ENCODE measurements at places on chromosomes 7 and 10. TPM values are rescaled to one million over a fixed set of nuclear protein-coding genes. Genes with fewer than 3 reads are reported as not detected.

- H3K4me3 ChIP-seq = no peak overlapping the region
- DNase-seq = no peak
- peaks cover 12% of the 10 kb centered on the region for H3K36me3 ChIP-seq
- H3K4me1 ChIP-seq = no peaks in the 10 kb centered on the region
- no peak overlapping the region for H3K27ac ChIP-seq
- no peaks in the 10 kb centered on the region for H3K27me3 ChIP-seq
Observed at GRCh38 chr10:132712743-132713142, 73.2 kb downstream of the NKX6-2 start.

The CDHR3 gene
- 0.58 TPM for total RNA-seq

The PPP1R3C gene
- total RNA-seq = 0.94 TPM

The STYXL1 gene
- 25.9 TPM for total RNA-seq

GRCh38 chr10:117896517-117896916 lies 150.2 kb downstream of the RAB11FIP2 start:
- H3K27ac ChIP-seq = no peak overlapping the region
- DNase-seq = no peak
- no peak overlapping the region for H3K4me3 ChIP-seq
- peaks cover 5% of the 10 kb centered on the region for H3K27me3 ChIP-seq

Data from activated CD8-positive, alpha-beta T cell treated with anti-CD3 and anti-CD28 coated beads for 36 hours (primary cell).